Activated naive CD4-positive, alpha-beta T cell treated with anti-CD3 and anti-CD28 coated beads, Interleukin-2, amount 50 U/mL, for 16 hours (primary cell): ENCODE measurements at places on chromosomes 13 and 19.
A peak's percentile ranks its signal among the peaks of the same experiment; 100 is the strongest.

- no peak for DNase-seq
These were observed 131.1 kb upstream of the HTR2A start for GRCh38 chr13:47027780-47028437.

- no peak for DNase-seq
These were observed 607.4 kb downstream of the EFNB2 start for GRCh38 chr13:105928048-105928447.

DNA sequence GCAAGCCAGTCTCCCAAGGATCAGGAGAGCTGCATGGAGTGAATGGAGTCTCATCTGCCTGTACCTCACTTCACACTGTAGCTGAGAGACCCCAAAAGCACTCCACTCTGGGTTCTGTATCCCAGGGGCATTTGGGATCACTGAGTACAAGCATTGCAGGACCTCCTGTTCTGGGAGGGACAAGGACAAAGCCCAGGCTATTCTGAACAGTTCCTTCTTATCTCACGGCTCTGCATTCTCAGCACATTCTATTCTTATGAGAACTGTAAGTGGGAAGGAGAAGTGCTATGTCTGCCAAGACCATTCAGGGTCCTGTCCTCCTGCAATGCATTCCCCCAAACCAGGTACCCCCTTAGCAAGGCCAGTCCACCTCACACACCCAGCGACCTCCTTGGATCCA lies 42.8 kb downstream of the RNF6 start:
- DNase-seq, result no peak

- DNase-seq, result no peak
These were observed 108.3 kb downstream of the SACS start for GRCh38 chr13:23325191-23325590.

- DNase-seq, result no peak
These were observed 186.6 kb downstream of the ZNF536 start for GRCh38 chr19:30558793-30559192.

- no peak for DNase-seq
These were observed 235.9 kb downstream of the DCT start for GRCh38 chr13:94243551-94243950.

DNA sequence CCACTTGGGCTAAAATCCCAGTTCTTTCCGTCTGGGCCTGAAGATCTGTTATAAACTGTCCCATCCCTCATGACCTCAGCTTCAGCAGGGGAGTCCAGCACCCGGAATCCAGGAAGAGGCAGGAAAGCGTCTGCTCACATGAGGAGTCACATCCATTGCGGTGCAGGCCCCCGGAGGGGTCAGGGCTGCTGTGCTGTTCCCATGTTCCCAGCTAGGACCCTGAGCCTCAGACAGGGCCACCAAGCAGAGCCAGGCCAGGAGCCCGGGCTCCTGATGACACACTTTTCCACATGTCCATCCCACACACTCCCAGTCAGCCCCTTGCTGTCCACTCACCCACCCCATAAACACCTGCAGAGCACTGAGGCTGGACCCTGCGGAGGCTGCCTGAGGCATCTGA lies 45.3 kb upstream of the VSTM2B start:
- DNase-seq, result no peak

DNA sequence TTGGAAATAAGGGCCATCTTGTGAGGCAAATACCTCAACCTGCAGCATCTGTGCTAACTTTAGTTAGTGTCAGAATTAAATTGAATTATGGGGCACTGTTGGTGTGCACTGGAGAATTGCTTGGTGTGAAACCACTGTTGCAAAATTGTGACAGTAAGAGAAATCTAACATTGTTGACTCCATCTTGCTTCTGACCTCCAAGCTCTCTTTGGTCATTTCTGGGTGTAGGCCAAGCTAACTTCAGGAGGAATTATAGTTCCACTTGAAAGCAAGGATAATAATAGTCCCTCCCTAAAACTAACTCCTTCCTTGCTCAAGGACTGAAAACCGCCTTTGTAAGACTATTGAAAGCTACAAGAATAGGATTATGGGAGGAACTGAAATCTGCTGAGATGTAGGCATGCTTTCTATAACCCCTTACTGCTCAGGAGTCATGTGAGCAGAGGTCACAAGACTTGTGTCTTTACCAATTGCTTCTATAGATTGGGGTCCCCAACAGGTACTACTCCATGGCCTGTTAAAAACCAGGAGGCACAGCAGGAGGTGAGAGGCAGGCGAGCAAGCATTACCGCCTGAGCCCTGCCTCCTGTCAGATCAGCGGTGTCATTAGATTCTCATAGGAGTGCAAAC lies 24.9 kb upstream of the GAS6 start:
- DNase-seq, result no peak

GRCh38 chr13:30148171-30148754 lies 159.1 kb downstream of the KATNAL1 start:
- no peak for DNase-seq

DNA sequence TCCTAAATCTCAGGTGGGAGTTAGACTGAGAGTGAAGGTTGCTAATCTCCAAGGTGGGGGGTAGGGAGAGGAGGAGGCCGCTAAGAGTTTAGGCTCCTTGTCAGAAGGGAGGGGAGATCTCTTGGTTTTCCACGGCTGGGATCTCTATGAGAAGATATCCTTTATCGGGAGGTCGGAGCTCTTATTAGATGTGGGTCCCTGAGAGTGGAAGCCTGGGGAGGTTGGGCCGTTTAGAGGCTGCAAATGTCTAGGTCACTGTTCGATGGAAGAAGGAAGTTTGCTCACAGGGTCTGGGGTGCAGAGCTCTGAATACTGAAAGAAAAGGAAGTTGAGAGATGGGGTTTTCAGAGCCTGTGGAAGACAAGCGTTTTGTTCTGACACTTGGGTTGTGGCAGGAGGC lies 3.8 kb downstream of the MYADM start:
- DNase-seq, result no peak

DNA sequence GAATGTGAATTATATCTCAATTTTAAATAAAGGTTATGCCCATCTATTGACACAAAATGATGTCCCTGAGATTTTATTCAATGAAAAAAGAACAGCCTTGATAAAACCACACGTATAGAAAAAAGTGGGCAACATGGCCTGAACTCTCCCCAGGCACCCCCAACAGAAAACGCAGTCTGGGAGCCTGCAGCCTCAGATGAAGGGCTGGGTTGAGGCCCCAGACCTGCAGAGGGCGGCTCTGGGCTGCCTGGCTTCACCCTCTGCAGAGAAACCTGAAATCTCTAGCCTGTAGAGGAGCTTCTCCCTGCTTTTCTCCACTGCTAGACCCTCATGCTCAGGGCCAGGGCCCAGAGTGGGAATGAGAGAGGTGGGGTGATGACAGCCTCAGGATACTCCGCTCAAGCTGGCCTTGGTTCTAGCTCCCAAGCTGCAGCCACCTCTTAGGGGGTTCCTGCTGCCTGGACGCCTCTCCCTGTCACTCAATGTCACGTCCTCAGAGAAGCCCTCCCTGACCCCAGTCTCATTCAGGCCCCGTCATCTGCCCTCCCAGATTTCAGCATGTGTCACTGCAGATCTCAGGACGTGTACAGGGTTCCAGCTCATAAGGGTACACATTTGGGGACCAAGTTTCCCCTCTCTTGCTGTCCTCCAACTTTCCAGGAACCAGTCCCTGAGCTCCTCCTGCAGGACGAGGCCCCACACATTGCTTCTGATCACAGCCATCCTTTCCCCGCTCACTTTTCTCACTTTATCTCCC lies 1.8 kb downstream of the MBD3 start:
- peak; percentile 47 for DNase-seq

- no peak for DNase-seq
These were observed 823 bp upstream of the ZNF567 start for GRCh38 chr19:36686365-36687213.

DNA sequence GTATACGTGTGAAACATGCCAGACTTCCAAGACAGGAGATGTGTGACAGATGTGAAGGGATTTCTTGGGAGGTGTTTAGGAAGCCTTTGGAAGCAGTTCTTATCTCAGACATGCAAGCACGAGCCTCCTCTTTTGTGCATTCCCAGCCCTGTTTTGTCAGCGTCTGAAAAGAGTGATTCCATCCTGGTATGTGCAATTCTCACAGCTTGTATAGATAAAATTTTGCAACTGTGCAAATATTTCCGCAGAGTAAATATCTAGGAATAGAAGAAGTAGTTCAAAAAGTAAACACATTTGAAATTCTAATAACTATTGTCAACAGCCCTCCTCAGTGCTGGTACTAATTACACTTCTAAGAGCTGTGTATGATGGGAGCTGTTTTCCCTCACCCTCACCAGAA lies 72.3 kb upstream of the C1QTNF9B start:
- DNase-seq, result no peak

- no peak for DNase-seq
These were observed 492 bp upstream of the PGLYRP1 start for GRCh38 chr19:46023311-46023779.

GRCh38 chr19:18672044-18672451 lies 11.4 kb upstream of the CRTC1 start:
- no peak for DNase-seq

GRCh38 chr19:33402421-33403220 lies 29.1 kb downstream of the CEBPG start:
- DNase-seq, result peak; percentile 7

- DNase-seq, result no peak
These were observed 76.7 kb upstream of the ZNF43 start for GRCh38 chr19:21912654-21913053.

DNA sequence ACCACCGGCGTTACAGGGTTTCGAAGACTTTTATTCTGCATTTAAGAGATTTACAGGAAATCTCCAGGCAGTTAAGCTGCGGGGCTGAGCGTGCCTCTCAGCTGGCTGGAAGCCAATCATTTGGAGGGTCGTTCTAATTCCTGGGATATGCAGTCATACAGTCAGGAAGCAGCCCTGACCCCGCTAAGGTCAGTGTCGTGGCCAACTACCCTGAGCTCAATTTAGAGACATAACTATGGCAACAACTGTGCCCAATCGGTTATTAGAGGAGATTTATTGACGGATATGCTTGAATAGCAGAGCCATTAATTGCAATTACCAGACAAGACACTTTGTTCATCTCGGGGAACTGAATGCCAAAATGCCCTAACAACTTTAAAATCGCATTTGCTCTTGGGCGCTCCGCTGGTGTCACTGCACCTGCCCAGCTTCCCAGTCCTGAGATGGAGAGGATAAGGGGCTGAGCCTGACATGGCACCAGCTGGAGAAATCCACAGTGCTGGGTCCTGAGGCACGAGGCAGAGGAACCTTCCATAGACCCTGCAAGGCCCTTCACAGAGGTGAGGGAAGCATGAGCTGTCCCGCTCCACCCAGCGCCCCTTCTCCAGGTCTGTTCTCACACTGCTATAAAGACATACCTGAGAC lies 15.1 kb upstream of the ZNF507 start:
- DNase-seq, result no peak

- no peak for DNase-seq
These were observed 12.2 kb downstream of the FPR3 start for GRCh38 chr19:51807111-51807701.

DNA sequence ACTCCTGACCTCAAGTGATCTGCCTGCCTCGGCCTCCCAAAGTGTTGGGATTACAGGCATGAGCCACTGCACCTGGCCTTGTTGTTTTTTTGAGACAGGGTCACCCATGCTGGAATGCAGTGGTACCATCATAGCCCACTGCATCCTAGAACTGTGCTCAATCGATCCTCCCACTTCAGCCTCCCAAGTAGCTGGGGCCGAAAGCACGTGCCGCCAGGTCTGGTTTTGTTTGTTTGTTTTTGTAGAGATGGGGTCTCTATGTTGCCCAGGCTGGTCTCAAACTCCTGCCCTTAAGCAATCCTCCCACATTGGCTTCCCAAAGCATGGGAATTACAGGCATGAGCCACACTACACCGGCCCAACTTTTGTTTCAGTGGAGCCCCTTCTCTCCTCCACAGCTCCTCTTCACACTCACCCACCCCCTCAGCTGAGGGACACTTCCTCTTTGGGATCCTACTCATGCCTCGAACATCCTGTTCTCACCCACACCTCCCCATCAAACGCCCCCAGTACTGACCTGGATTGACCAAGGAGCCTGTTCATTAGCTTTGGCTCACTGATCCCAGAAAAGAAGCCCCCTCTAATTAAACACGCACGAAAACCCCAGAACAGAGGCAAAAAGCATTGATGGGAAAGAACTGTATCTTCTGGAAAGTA lies 12.8 kb upstream of the CERS4 start:
- no peak for DNase-seq

- no peak for DNase-seq
These were observed 3.8 kb downstream of the WBP4 start for GRCh38 chr13:41065078-41065477.

GRCh38 chr13:46295491-46296114 lies 83.9 kb downstream of the LRRC63 start:
- peak; percentile 31 for DNase-seq

GRCh38 chr13:113612607-113613006 lies 28.1 kb downstream of the TFDP1 start:
- no peak for DNase-seq

DNA sequence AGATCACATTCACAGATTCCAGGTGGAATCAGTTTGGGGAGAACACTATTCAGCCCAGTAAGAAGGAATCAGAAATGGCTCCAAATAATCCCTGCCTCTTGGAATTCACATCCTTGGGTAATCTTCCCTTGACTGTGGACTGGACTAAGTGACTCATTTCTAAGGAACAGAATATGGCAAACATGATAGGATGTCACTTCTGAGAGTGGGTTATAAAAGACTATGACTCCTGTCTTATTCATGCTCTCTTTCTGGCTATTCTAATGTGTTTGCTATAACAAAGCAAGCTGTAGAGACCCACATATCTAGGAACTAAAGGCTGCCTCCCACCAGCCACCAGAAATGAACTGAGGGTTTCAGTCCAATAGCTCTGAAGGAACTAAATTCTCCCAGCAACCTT lies 37.8 kb downstream of the MBD3L2B start:
- DNase-seq, result no peak

DNA sequence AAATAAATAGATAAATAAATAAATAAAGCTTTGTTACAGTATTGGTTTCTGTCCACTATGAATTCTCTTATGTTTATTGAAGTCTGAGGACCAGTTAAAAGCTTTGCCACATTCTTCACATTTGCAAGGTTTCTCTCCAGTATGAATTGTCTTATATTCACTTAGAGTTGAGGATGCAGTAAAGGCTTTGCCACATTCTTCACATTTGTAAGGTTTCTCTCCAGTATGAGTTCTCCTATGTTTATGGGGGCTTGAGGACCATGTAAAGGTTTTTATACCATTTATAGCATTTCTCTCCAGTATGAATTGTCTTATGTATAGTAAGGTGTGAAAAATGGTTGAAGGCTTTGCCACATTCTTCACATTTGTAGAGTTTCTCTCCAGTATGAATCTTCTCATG lies 168.3 kb downstream of the ZNF737 start:
- no peak for DNase-seq

- no peak for DNase-seq
These were observed 133.4 kb downstream of the NUFIP1 start for GRCh38 chr13:44855860-44856259.

GRCh38 chr19:13056052-13056660 lies 46.5 kb downstream of the LYL1 start:
- no peak for DNase-seq

GRCh38 chr13:66887088-66887487 lies 343.0 kb downstream of the PCDH9 start:
- no peak for DNase-seq

DNA sequence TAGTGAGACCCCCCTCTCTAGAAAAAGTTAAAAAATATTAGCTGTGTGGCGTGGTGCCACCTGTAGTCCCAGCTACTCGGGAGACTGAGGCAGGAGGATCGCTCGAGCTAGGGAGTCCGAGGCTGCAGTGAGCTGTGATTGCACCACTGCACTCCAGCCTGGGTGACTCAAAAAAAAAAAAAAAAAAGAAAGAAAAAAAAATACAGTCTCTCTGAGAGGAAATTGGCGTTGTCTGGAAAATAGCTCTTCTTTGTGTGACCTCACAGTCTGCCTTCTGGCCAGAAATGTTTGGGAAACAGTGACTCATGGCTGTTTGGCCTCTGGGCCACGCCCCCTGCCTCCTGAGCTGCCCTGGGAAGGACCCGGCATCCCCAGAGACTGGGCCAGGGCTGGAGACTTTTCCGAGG lies 10.7 kb downstream of the MARCHF2 start:
- DNase-seq, result no peak
